ENCODE measurements at places on chromosomes 5 and 9.

DNA sequence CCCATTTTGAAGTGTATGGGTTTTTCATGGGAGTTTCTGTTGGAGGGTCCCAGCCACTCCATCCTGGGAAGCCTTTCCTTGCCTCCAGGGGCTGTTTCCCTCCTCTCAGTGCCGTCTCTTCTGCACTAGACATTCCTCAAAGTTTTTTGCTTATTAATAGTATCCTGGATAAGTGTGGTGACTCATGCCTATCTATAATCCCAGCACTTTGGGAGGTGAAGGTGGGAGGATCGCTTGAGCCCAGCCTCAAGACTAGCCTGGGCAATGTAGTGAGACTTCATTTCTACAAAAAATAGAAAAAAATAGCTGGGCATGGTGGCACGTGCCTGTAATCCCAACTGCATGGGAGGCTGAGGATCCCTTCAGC, 43.1 kb downstream of the RALGPS1 start:
- no peak for DNase-seq

DNA sequence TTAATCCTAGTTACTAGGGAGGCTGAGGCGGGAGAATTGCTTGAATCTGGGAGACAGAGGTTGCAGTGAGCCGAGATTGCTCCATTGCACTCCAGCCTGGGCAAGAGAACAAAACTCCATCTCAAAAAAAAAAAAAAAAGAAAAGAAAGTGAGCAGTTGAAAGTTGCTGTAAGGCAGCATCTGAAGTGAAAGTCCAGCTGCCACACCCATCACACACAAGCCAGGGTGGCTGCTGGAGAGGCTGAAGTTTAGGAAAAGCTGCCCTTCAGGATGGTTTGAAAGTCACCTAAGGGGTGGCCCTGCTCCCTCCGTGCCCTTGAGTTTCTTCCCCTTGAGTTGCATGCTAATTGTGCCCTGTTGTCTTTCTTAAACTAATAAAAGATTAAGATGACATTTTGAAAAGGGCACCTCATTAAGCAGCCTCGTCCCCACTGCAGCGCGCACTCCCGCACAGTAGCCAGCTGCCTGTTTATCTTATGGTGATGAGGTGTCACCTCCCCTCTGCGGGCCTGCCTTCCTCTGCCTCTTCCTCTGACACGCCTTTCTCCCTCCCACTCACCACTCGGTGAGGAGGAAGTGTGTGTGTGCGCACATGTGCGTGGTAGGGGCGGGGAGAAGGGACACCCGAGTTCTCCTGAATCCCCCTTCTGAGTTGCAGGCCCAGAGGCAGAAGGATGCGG, 104.2 kb upstream of the PANK3 start:
- DNase-seq = no peak

- no peak for DNase-seq
These were observed 248.6 kb upstream of the NR4A3 start for GRCh38 chr9:99573085-99573484.

- no peak for DNase-seq
These were observed 576.1 kb downstream of the CDH18 start for GRCh38 chr5:19411936-19412335.

- DNase-seq = no peak
These were observed 116.1 kb upstream of the RASA1 start for GRCh38 chr5:87151547-87151946.

- DNase-seq = no peak
These were observed 179.7 kb downstream of the TSSK1B start for GRCh38 chr5:113255105-113255504.

GRCh38 chr9:70494221-70494620, 79.8 kb upstream of the KLF9 start:
- no peak for DNase-seq
